Muscle of leg (tissue), 16 donors: ENCODE measurements at places on chromosomes 7 and 10.

DNA sequence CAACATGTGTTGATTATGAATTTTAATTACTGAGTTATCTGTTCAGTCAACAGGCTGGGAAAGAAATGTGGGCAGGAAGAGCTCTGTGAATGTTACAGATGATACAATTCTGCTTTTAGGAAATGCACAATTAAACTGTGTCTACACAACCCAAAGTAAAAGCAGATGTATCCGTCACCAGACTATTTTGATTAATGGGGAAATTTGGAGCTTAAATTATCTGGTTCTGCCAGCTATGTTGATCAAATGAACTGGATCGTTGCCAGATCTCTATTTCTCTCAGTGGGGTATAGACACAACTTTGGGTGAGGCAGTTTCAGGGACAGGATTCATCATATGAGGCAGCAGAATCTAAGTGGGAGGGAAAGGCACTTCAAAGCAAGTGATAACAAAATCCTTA lies 136.5 kb downstream of the NEUROD6 start:
- no peak for DNase-seq

- peak; percentile 42 for DNase-seq
These were observed 44.5 kb downstream of the CSTF2T start for GRCh38 chr10:51654918-51655317.

- DNase-seq, result no peak
These were observed 8.6 kb downstream of the PFKFB3 start for GRCh38 chr10:6211341-6211670.

- no peak for DNase-seq
These were observed 112.0 kb upstream of the PRSS1 start for GRCh38 chr7:142637240-142637639.

DNA sequence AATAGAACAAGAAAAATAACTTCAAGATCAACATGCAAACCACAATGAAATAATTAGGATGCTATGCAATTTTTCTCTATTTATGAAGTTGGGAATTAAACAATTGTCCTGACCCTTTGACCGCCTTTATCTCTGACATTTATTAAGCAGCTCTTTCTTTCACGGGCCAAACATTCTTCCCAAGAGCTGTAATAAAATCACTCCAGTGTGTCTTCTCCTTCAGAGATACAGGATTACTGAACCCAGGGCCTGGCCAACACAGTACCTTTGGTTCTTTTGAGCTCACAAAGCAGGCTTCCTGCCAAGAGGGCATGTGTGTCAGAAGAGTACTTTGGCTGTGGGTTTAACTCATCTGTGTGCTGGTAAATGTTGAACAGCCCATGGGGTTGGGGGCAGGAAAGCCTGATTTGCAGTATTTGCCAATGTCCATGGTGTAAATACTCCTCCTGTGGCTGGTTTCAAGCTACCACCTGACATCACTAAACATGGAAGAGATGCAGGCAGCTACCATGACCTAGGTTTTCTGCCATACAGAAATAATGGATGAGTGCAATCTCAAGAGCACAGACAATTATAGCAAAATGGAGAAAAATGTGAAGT lies 121.7 kb downstream of the FANK1 start:
- DNase-seq, result no peak

GRCh38 chr7:153193144-153193595 lies 433.6 kb downstream of the ACTR3B start:
- peak; percentile 61 for DNase-seq

- no peak for DNase-seq
These were observed 148.0 kb downstream of the BICC1 start for GRCh38 chr10:58660575-58661255.

DNA sequence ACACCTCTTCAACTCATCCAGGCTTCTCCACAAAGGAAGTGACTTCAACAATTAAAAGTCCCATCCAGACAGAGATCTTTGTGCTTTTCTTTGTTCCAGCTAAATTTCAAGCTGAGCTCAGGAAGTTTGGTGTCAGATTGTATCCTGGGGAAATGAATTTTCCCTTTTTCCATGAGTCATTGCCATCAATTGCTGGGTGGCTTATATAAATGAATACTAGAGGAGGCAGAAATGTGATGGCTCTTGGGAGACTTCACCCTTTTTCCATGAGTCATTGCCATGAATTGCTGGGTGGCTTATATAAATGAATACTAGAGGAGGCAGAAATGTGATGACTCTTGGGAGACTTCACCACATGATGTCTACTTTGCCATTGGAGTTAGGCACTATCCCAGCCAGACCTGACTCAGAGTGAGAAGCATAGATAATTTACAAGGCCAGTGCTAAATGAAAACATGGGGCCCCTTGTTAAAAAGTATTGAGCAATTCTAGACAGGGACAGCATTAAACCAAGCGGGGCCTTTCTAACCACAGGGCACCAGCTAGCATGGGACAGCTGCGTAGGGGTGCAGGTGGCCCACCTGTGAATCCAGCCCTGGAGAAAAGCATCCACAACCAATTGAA lies 339.2 kb upstream of the PODXL start:
- peak; percentile 7 for DNase-seq

GRCh38 chr7:140358412-140359051 lies 39.8 kb downstream of the SLC37A3 start:
- DNase-seq, result no peak

GRCh38 chr10:121774813-121775212 lies 153.0 kb downstream of the ATE1 start:
- DNase-seq, result no peak

- DNase-seq, result no peak
These were observed 920.5 kb downstream of the KCNMA1 start for GRCh38 chr10:76717141-76717540.

- no peak for DNase-seq
These were observed 49.7 kb downstream of the FAM241B start for GRCh38 chr10:69679736-69680135.

DNA sequence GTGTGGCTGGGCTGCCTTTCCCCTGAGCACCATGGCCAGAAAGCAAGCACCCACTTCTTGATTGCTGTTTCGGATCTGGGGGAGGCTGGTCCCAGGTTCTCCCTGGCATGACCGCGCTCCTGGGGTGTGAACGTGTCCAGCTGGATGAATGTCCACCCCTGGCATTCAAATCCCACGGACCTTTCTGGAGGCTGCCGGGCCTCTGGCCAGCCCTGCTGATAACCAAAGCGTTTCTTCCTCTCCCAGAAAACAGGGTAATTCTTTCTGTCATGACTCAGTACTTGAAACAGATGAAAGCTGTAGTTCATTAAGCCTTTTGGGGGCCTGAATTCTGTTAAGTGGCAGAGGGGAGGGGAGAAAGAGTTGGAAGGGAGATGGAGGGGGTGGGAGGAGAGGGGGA lies 73.1 kb upstream of the SAMD8 start:
- no peak for DNase-seq

- DNase-seq, result no peak
These were observed 20.6 kb downstream of the DNAJB6 start for GRCh38 chr7:157357129-157358040.

DNA sequence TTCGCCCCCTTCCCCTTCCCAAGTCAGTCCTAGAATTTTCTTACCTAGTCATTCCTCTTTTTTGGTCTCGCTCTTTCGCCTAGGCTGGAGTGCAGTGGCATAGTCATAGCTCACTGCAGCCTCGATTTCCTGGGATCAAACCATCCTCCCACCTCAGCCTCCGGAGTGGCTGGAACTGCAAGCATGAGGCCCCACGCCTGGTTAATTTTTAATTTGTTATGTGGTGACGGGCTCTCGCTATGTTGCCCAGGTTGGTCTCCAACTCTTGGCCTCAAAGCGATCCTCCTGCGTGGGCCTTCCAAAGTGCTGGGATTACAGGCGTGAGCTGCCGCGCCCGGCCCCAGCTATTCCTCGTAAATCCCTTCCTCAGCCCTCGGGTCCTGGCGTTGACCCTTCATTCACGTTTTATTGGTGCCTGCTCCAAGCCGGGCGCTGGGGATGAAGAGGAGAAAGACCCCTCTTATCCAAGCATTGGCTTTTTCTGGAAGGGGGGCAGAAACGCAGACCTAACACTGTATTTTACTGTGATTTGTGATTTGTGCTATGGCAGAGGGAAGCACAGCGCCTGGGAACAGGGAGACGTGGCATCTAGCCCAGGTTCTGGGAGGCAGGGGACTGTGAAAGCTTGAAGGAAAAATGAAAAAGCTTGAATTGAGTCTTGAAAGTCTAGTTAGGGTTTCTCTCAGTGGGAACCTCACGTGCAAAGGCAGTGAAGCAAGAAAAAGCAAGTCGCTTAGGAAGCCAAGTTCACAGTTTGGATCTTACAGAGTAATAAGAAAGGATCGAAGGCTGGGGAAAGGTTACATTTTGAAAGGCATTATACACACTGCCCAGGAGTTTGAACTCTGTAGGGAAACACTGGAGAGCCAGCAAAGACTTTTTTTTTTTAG lies 516 bp downstream of the ZNHIT1 start:
- DNase-seq, result no peak
